ENCODE measurements at places on chromosomes 11 and 22.
A peak's percentile ranks its signal among the peaks of the same experiment; 100 is the strongest.

- no peak for DNase-seq
Measured at GRCh38 chr22:48241658-48242057, 1479.2 kb downstream of the TBC1D22A start.

DNA sequence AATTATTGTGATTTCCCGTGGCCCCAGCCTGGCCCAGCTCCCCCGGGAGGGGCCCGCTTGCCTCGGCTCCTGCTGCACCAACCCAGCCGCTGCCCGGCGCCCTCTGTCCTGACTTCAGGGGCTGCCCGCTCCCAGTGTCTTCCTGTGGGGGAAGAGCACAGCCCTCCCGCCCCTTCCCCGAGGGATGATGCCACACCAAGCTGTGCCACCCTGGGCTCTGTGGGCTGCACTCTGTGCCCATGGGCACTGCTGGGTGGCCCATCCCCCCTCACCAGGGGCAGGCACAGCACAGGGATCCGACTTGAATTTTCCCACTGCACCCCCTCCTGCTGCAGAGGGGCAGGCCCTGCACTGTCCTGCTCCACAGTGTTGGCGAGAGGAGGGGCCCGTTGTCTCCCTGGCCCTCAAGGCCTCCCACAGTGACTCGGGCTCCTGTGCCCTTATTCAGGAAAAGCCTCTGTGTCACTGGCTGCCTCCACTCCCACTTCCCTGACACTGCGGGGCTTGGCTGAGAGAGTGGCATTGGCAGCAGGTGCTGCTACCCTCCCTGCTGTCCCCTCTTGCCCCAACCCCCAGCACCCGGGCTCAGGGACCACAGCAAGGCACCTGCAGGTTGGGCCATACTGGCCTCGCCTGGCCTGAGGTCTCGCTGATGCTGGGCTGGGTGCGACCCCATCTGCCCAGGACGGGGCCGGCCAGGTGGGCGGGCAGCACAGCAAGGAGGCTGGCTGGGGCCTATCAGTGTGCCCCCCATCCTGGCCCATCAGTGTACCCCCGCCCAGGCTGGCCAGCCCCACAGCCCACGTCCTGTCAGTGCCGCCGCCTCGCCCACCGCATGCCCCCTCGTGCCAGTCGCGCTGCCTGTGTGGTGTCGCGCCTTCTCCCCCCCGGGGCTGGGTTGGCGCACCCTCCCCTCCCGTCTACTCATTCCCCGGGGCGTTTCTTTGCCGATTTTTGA is 3.3 kb upstream of the ANKRD13D start:
- no peak for DNase-seq

GRCh38 chr22:37243402-37244113 is 511 bp downstream of the RAC2 start:
- DNase-seq = no peak

DNA sequence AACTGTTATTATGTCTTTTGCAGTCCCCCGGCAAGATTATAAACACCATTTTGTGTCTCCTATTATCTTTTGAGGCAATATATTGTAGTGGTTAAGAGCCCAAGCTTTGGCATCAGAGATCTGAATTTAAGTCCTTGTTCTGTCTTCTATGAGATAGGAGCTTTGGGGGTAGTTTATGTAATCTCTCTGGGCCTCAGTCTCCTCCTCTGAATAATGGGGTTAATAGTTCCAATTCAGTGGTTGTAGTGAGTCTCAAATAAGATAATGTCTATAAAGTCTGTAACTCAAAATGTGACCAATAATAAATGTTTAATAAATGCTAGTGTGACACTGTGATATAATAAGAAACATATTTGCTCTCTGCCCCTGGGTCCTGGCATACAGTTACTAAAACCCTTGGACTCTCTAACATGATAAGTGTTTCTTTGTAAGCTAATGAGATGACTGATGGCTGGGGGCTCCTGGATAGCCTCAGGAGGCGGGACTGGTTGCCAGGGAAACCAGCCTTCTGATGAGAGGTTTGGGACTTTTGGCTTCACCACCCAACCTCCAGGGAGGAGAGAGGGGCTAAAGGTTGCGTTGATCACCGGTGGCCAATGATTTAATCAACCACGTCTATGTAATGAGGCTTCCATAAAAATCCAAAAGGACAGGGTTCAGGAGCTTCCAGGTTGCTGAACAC is 183.4 kb upstream of the MTMR2 start:
- DNase-seq = no peak

DNA sequence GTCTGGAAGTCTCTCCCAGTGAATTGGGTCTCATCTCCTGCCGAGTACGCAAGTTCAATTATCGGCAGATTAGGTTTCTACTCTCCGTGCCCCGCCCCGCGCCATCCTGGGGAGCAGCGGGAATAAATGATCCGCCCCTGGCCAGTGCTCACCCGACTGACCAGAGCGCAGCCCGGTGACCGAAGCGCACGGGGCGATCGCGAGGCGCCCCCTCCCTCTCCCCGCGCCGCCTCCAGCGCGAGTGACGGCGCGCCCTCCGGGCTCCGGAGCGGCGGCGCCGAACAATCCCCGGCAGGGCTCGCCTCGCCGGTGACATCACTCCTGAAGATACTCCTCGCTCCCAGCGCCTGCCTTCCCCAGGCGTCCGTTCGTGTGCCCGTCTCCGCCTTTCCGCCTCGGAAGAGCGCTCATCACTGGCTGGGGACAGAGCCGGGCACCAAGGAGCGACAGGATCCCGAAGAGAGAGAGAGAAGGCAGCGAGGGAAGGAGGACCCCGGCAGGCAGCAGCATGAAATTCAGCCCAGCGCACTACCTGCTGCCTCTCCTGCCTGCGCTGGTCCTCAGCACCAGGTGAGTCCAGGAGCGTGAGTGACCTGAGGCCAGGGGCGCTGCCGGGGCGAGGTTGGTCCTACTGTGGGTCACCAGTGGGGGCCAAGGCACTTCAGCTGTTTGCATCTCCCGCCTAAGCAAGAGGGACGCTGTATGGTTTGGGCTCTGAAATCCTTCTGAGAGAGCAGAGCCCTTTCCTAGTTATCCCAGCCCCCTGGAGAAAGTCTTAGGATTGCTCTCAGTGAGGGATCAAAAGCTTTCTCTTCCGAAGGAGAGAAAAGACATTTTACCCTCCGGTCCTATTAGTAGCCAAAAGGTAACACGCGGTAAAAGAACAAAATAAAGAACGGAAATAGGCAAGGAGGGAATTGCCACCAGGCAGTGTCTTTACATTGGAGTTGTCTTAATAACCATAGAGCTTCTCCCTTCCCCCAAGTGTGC is at the start of gene LUZP2:
Gene LUZP2, plus strand, starts transcription at position 318 of the 990 bp plus-strand sequence.
- no peak for DNase-seq

- no peak for DNase-seq
Measured at GRCh38 chr11:104823657-104824056, 74.6 kb downstream of the CASP12 start.

DNA sequence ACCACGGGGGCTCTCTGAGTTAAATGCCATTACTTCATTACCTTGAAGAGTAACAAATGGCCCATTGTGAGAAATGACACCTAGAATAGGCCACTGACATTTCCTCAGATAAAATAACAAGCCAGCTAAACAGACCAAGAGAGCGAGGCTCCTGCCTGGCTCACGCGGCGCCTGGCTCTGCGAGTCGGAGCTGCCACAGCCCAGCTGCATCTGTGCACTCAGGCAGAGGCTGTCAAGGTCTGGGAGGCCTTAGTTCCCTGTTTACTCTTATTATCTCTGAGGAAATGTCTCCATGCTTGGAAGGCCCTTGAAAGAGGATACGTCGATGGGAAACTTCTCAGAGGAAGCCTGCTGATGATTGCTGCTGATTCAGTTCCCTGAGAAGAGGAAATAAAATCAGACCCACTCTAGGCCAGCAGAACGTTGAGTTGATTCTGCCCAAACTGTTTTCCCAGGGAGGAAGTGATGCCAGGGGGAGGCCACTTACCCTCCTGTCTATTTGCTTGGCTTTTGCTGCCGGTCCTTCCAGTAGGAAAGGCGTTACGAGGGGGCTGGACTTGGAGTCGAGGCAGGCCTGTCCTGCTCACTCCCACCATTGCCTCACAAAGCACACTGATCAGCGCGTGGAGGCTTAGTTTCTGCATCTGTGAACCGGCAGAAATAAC is 208.8 kb downstream of the TBC1D22A start:
- no peak for DNase-seq

DNA sequence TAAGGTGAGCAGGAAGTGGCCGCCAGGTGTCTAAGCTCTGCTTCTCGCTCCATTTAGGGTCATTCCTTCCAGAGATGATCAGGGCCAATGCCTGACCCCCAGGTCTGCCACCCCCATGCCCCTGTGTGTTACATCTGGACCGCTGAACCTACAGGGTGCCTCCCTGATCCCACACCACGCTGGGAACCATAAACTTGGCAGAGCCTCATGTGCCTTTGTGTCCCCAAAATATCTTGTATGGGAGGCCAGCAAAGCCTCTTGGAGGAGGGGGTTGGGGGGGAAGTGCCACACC is 3.7 kb downstream of the TST start:
- DNase-seq = no peak

DNA sequence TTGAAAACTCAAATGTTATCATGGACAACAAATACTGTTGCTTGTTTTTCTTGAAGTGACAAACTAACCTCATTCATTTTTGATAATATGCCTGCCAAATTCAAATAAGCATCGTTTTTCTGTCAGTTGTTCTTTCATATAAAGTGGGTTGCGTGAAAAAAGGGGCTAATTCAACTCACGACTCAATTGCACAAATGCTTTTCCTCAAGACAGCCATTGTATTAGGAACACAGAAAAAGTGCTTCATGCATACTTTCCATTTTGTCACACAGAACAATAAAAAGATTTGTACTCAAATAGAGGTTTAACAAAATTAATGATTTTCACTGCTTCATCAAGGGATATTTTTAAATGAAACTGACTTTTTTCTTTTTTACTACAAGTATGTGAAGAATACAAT is 94.6 kb upstream of the ALKBH3 start:
- DNase-seq = no peak

- no peak for DNase-seq
Measured at GRCh38 chr11:64264371-64264852, 13.1 kb downstream of the PLCB3 start.

- DNase-seq = no peak
Measured at GRCh38 chr11:100612766-100613165, 74.3 kb upstream of the ARHGAP42 start.

DNA sequence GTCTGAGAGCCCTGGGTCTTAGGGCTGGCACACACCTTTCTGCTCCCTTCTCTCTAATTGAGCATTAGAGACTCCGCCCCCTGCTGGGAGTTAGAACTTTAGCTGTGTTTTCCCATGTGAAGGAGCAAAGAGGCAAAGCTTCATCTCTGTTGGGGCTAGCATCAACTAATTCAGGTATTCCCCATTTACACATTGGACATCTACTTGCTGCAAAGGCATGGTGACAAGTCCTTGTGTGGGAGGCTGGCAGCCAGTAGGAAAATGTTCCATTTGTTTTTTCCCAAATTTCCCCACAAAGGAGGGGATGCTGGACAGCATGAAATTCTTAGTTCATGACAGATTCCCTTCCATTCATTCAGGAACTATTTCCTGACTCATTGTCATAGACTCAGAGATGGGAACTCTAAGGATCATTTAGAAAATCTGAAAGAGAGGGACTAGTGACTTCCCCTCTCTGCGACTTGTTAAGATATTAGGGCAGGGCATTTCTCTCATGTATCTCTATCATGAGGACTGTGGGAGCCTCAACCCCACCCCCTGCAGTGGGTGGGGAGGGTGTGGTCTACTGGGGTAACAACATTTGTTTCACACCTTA is 3.6 kb downstream of the CD44 start:
- DNase-seq = peak; percentile 17

- peak; percentile 42 for DNase-seq
Measured at GRCh38 chr11:124868331-124869274, 3.4 kb downstream of the ROBO3 start.

DNA sequence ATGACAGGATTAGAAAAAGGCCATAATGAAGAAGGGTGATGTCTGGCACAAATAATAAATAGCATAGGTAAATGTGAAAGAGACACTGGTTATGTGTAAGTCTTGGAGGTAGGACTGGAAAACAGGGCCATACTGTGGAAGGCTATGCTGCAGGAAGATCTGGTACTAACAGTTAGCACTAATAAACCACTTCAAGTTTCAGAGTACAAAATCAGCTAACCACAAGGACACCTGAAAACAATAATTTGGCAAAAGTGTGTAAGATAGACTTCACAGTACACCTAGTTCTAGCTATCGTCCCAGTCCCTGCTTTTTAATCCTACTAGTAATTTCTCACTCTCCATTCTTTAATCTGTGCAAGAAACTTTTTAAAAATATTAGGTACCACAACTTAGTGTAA is 44.3 kb downstream of the CWF19L2 start:
- no peak for DNase-seq

GRCh38 chr11:117563556-117563955 is 233.5 kb downstream of the DSCAML1 start:
- no peak for DNase-seq

GRCh38 chr11:126307706-126308105 is 3.8 kb downstream of the DCPS start:
- DNase-seq = no peak

GRCh38 chr11:108239076-108239475 is 16.2 kb downstream of the ATM start:
- no peak for DNase-seq

- no peak for DNase-seq
Measured at GRCh38 chr11:71558996-71559395, 6.4 kb upstream of the KRTAP5-10 start.

GRCh38 chr22:24402460-24403192 is 24.8 kb upstream of the ADORA2A start:
- DNase-seq = no peak

DNA sequence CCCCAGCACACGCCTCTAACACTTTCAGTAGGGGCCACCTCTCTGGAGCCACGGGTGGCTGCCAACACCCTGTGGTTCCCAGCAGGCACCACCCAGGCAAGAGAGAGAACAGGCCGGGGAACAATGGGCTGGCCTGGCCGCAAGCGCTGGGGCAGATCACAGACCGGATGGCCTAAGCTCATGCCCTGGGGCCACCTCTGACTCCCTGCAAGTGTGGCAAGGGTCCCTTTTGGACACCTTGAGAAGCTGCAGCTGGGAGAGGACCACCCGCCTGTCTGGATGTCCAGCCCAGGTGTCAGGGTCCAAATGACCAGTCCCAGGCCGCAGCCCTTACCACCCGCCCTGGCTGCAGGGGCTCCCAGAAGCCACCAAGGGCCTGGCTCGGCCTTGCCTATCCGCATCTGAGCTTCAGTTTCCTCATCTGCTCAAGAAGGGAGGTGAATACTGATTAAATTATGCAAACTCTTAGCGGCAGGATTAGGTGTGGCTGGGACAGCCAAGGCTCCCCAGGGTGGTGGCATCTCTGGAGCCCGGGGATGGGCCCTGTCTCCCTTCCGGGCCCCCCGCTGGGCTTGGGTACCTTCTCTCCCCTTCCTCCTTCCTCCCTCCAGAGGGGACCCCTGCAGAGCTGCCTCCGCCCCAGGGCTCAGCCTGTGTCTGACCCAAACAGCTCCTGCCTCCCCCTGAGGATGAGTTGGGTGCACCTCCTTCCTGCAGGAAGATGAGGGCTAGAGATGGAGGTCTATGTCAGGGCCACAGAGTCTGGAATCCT is 785 bp upstream of the SUSD2 start:
- no peak for DNase-seq
